Amniotic stem cell (primary cell): ENCODE measurements at places on chromosomes 3 and 15.
A peak's percentile ranks its signal among the peaks of the same experiment; 100 is the strongest.

- DNase-seq = no peak
Measured at GRCh38 chr3:58728723-58729122, 62.1 kb upstream of the FAM3D start.

DNA sequence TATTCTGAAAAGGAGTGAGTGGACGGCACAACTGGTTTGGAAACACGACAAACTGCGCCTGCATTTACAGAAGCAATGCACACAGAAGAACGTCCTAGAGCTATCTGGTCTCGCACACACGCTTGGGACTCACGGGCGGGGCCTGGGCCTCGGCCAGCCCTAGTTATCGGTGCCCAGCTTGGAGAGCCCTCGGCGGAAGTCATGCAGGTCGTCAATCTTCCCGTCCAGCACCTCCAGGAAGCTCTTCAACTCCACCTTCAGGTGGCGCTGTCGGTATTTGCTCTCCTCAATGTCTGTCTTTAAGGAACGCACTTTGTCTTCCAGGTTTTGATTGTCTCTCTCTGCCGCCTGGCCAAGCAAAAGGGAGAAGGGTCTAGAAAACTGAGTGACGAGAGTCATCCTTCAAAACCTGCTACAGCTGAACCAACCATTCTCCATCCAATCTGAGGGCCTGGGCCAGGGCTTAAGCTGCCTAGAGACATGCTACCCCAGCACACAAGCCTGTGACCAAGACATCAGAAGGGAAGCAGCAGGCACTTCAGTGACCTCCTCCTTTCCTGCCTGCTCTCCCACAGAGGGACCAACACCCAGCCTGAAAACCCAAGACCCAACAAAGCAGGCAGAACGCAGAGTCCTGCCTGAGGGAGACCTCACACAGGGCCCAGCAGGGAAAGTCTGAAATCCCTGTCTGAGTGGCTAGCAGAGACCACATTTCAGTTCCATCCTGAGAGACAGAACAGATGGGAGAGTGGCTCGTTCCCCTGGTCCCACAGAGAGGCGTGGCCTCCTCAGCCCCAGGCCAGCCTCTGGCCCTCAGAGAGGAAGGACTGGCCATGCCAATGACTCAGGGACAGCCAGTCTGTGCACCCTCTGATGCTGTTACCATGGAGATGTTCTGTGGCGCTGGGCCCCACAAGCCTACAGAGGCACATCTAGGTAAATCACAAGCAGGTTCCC, 40.4 kb downstream of the WHAMM start:
- no peak for DNase-seq

DNA sequence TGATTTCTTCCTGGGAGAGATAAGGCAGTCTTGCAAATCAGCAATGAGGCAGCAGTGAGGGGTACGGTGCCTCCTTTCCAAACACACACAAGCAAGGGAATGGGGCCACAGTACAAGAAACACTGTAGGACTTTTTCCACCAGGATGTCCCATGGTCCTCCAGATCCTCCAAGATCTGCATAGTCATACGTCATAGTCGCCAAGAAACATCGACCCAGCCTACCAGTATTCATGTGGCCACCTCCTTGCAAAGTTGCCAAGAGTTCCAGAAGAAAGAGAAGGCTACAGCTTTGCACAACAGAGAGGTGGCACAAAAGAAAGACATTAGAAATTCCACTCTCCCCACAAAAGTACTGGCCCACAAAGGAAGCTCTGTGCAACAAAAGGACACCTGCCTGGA, 257.9 kb downstream of the CTNNB1 start:
- no peak for DNase-seq

GRCh38 chr3:11436775-11437174, 164.6 kb downstream of the ATG7 start:
- no peak for DNase-seq

DNA sequence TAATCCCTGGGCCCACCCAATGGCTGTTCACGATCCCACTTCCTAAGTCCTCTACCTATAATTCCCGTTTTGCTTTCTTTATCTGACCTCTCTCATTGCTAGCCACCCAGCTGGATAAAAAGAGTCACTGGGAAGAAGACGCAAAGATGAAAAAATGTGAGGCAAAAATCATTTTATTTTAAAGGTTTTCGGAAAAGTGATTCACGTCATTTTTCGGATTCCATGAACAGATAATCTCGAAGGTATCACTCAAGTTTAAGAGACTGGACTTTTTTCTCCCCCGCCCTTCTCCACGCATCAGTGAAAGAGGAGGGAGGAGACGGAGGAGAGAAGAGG, 266.6 kb downstream of the CGGBP1 start:
- DNase-seq = no peak

- DNase-seq = no peak
Measured at GRCh38 chr15:62803856-62804400, 238.6 kb upstream of the TPM1 start.

DNA sequence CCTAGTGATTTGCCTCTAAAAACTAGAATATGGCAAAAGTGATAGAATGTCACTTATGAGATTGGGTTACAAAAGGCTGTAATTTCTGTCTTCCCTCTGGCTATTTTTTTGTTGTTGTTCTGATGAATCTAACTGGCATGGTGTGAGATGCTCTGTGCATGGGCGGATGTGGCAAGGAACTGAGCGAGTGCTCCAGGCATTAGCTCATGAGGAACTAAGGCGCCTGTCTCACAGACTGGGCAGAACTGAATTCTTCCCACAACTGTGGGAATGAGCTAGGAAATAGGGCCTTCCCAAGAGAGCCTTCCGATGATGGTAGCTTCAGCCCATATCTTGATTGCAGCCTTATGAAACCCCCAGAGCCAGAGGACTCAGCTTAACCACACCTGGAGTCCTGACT, 222.5 kb downstream of the NR2F2 start:
- DNase-seq = no peak

- DNase-seq = no peak
Measured at GRCh38 chr3:181921220-181921619, 209.5 kb downstream of the SOX2 start.

- DNase-seq = no peak
Measured at GRCh38 chr3:37594873-37595783, 266.6 kb upstream of the CTDSPL start.

DNA sequence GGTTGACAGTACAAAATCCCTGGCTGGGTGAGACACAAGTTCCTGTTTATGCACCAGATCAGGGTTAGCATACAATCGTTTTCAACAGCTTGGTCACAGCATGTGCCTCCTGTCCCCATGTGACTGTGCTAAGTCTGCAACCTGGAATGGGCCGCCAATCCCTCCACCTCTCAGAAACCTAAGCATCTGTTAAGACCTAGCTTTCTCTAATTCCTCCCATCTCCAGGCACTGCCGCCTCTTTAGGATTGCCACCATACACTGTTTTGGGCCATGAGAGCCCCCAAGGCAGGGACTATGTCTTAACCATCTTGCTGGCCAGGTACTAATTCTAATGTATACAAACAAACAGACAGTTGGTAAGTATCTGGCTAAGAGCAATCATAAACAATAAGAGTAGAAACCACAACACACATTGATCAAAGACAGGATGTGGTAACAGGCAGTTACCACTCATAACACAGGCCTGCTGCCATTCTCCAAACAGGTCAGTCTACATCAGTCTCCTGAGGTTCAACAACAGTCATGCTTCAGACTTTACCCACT, 25.6 kb downstream of the SEC22C start:
- no peak for DNase-seq

DNA sequence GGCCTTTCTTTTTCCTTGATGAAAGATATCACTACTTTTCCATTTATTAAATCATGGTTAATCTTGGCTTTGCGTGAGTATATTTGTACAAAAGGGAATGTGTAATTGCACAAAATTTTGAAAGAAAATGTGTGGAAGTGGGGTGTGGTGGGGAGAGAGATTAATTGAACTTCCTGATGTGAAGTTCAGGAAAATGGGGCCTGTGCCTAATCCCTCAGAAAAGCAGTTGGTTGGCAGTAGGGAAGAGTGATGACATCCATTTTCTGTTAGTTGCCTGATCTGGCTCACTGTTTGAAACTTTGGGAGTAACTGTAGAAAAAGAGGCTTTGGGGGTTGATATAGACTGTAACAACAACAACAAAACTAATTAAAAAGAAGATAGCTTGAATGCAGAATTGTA, 10.8 kb upstream of the IL20RB start:
- DNase-seq = no peak

GRCh38 chr3:114005481-114005880, 50.8 kb downstream of the CCDC191 start:
- no peak for DNase-seq

DNA sequence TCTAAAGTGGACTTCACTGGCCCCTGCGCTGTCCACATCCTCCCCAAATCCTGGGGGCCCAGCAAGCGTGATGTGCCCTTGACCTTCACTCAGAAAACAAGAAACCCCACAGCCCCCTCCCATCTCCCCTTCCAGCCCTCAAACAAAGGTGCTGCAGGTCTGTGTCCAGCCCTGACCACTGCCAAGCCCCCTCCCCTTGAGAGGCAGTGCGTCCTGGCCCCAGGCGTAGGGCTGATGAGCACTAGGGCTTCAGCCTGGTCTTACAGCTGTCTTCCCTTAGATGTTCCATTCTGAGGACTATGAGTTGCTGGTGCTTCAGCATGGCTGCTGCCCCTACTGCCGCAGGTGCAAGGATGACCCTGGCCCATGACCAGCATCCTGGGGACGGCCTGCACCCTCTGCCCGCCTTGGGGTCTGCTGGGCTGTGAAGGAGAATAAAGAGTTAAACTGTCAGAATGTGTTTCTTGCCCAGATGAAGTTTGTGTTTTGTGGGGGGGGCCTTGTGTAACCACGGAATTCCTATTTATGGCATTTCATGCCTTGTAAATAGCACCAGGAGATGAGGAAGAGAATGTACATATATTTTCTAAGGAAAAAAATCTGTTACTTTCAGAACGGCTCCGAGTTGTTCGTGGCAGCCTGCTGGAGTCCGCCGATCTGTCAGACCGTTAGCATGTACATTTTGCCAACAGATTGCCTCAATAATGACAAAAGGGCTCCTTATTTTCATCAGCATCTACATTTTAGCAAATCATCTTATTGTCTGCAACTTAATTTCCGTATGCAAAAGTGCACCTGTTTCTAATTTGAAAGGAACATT, 8.3 kb upstream of the RHO start:
- no peak for DNase-seq

GRCh38 chr3:74370342-74370741, 244.1 kb downstream of the CNTN3 start:
- no peak for DNase-seq

- no peak for DNase-seq
Measured at GRCh38 chr15:68586274-68586961, 7.6 kb downstream of the CORO2B start.

GRCh38 chr15:26376243-26376642, 396.6 kb downstream of the GABRB3 start:
- DNase-seq = no peak

- DNase-seq = peak; percentile 23
Measured at GRCh38 chr15:39720621-39721611, 61.7 kb downstream of the FSIP1 start.

- no peak for DNase-seq
Measured at GRCh38 chr3:116356056-116356455, 89.2 kb downstream of the LSAMP start.

GRCh38 chr15:67836477-67836876, 3.4 kb downstream of the RNU6-1 start:
- DNase-seq = no peak

DNA sequence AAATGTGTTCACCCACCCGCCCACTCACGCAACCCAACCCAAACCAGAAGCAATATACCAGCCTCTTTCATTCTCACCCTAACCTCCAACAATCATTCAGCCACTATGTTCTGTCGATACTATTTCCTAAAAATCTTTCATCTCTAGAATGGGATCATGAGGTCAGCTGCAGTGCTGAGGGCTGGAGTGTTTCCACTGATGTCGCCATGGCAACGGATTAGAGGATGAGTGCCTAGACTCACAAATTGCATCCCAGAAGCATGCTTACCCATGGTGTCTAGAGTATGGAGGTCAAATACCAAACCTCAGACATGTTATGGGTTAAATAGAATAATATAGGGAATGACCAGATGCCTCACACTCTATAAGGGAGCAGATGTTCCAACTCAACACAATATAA, 138.5 kb downstream of the GABRB3 start:
- DNase-seq = no peak

DNA sequence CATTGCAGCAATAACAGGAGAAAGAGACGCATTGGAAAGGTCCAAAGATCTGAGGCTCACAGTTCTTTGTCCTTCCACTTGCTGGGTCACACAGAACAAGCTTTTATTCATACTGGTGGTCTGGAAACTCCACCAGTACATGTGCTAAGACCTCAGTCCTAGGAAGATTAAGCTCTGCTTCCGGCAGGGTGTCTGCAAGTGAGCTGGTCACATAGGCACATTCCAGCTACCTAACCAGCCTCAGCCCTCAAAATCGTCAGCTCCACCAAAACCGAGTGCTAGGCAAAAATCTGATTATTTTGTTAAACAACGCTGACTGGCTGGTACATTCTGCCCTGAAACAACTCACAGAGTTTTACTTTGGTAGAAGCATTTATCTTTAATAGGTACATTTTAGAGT, 2.2 kb downstream of the ZBED2 start:
- DNase-seq = no peak

- no peak for DNase-seq
Measured at GRCh38 chr3:104281713-104282112, 1085.0 kb upstream of the ALCAM start.

DNA sequence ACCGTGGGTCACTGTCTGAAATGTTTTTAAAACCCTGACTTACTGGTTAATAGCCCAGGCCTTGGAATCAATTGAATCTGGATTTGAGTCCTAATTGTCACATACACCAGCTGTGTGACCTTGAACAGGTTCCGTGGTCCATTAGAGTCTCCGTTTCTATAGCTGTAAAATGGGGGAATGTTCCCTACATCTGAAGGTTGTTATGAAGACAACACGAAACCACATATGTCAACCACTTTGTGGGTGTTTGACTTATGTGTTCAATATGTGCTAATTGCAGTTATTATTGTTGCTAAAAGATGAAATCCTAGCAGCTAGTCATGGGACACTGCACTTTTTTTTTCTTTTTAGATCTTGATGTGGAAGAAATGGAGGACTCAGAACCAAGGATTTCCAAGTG, 35.3 kb downstream of the ZBTB38 start:
- DNase-seq = no peak

GRCh38 chr3:14768182-14768790, 50.5 kb upstream of the FGD5 start:
- DNase-seq = no peak

- no peak for DNase-seq
Measured at GRCh38 chr15:96334705-96335410, 4.4 kb downstream of the NR2F2 start.

GRCh38 chr3:15015456-15015855, 49.7 kb downstream of the MRPS25 start:
- DNase-seq = no peak

- no peak for DNase-seq
Measured at GRCh38 chr3:141343077-141343476, 25.2 kb upstream of the ZBTB38 start.

- DNase-seq = no peak
Measured at GRCh38 chr15:70512772-70513362, 250.5 kb downstream of the UACA start.
